ENCODE measurements at places on chromosomes 13 and 19. TPM values are rescaled to one million over a fixed set of nuclear protein-coding genes. Genes with fewer than 3 reads are reported as not detected.

- no peak for DNase-seq
Observed at GRCh38 chr13:110345701-110346100, 38.6 kb downstream of the COL4A2 start.

DNA sequence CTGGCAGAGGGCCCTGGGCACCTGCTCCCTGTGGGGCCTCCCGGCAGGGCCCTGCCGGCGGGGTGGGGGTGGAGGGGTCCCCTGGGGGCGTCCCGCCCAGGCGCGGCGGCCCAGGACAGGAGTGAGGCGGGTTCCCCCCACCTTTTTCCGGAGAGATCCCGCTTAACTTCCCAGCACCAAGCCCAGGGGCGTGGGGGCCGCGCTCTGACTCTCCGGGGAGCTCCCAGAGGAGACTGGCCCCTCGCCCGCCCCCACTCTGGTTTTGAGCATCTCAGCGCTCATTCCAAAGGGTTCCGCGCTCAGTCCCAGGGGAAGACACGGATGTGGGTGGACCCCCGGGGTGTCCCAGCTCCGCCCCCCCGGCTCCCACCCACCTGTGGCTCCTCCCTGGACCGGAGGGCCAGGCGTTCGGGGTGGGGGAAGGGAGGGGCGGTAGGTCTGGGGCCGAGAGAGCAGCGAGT is 476 bp downstream of the C2CD4C start:
- peak; percentile 58 for DNase-seq

GRCh38 chr13:37531049-37531448 is 67.5 kb downstream of the POSTN start:
- DNase-seq: no peak

DNA sequence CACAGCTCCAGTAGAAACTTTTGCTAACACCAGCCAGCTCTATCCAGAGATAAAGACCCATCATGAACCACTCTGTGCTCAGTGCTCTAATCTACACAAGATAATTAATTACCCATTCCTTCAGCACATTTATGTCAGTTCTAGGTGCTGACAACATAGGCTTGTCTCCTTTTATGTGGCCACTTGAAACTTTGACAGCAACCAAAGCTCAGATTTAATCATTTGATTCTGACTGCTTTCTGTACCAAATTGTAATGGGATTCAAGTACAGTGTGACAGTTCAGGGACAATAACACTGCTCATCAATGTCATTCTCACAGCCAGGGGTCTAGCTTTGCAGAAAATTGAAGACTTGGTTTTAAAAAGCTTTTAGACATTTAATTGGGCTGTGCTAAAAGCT is 266.6 kb downstream of the KCTD12 start:
- no peak for DNase-seq

GRCh38 chr13:113373811-113374485 is 10.0 kb upstream of the GRTP1 start:
- DNase-seq: no peak

- no peak for DNase-seq
Observed at GRCh38 chr19:15758379-15758778, 20.6 kb downstream of the OR10H3 start.

DNA sequence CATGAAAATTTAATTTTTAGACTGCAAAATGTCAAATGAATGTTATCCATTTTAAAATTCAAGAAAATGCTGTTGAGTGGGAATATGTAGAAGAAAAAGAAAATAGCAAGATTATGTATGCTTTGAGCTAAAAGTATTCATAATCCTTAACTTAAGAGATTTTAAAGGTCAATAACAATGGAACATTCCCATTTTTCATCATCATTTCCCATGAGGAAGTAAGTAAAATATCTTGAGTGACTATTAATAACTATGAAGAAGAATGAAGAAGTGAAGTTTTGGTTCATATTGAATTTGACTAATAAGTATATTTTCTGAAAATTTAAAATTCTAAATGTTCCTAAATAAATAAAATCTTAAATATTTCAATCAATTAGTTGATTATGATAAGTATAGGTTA is 273.4 kb downstream of the DACH1 start:
- no peak for DNase-seq

- DNase-seq: peak; percentile 55
Observed at GRCh38 chr13:100544866-100545683, 43.5 kb downstream of the GGACT start.

- no peak for DNase-seq
Observed at GRCh38 chr19:5978606-5979552, 939 bp upstream of the RANBP3 start.

DNA sequence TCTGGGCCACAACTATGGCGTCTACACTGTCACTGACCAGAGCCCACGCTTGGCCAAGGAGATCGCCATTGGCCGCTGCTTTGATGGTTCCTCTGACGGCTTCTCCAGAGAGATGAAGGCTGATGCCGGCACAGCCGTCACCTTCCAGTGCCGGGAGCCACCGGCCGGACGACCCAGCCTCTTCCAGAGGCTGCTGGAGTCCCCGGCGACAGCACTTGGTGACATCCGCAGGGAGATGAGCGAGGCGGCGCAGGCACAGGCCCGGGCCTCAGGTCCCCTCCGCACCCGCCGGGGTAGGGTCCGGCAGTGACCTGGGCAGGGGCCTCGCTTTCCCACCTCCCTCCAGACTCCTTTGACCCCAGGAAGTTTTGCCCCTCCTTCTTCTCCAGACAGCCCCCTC is 7.6 kb downstream of the CILP2 start:
- DNase-seq: no peak

DNA sequence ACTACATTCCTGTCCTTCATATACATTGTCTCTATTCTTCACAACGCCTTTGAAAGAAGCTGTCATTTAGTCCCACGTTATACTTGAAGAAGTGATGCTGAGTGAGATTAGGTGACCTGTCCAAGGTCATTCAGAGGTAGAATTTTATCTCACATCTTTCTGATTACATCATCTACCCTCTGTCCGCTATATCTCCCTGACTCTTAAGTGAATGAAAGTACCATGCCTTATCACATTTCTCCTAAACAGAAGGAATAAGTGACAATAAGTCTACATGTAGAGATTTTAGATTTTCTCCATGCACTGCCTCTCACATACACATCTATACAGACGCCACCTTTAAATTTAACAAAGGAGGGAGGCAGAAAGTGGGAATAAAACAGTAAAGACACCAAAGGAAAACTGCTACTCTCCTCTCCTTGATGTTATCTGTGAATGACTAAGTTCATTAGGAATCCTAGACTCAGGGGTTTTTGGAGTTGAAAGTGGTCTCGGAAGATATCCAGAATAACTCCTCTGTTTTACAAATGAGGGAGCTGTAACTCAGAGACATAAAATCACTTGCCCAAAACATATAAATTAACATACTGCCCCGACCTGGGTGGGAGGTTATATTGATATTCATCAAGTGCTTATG is 4.9 kb upstream of the CLDN10 start:
- DNase-seq: no peak

- no peak for DNase-seq
Observed at GRCh38 chr13:26584713-26585112, 27.2 kb downstream of the WASF3 start.

- no peak for DNase-seq
Observed at GRCh38 chr19:4744451-4745174, 21.0 kb upstream of the DPP9 start.

- DNase-seq: no peak
Observed at GRCh38 chr13:67137044-67137735, 92.9 kb downstream of the PCDH9 start.

GRCh38 chr13:59950266-59950665 is 213.5 kb downstream of the DIAPH3 start:
- no peak for DNase-seq

DNA sequence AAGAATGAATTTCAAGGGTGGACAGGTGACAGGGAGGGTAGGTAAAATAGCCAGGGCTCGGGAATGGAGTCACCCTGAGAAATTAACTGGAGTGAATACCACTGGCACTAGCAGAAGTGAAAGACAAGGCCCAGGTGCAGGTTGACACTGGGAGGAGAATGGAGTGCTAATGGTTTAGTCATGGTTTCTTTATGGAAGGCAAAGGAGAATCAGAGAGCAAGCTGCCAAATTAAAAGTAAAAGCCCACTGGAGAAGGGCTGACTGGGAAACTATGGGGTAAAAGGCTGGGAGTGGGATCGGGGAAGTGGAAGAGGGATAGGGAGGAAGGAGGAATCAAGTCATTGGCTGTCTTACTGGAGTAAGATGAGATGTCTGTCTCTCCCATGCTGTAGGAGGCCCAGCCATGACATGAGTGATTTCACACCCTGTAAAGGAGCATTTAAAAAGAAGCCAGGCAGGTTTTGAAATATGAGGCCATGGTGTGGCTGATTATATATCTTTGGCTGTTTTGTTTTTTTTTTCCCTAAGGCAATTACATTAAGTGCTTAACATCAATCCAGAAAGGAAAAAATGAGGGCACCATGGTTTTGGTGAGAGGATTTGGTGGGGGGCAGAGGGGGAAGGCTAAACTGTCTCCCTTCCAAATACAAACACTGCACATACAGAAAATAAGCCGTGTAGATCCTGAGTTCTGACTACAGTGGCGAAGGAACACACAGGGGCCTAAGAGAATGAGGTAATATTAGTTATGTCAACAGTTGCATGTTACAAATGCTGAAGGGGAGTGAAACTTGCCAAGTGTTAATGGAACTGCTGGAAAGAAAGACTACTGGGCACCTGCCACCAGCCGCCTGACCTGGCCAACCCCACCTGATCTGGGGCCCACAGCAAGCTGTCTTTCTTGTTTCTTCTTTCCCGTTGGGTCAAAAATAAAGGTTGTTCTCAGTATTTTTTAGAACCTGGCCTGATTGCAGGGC is 183.5 kb upstream of the TSC22D1 start:
- no peak for DNase-seq

GRCh38 chr13:99657848-99658260 is 156.6 kb downstream of the TM9SF2 start:
- DNase-seq: peak; percentile 67

DNA sequence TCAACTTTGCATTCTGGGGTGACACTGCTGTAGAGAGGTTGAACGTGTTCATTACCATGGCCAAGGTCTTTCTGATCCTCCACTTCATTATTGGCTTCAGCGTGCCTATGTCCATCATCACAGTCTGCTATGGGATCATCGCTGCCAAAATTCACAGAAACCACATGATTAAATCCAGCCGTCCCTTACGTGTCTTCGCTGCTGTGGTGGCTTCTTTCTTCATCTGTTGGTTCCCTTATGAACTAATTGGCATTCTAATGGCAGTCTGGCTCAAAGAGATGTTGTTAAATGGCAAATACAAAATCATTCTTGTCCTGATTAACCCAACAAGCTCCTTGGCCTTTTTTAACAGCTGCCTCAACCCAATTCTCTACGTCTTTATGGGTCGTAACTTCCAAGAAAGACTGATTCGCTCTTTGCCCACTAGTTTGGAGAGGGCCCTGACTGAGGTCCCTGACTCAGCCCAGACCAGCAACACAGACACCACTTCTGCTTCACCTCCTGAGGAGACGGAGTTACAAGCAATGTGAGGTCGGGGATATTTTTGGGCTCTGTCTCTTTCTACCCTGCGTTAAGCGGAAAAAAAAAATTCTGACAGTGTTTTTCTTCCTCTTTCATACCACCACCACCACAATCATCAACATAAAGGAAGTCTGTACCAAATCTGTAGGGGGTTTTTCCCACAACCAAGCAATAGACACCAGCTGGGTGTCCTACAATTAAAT is 29.5 kb downstream of the FPR3 start:
- no peak for DNase-seq

GRCh38 chr13:32330441-32330840 is 15.1 kb downstream of the BRCA2 start:
- DNase-seq: no peak

GRCh38 chr19:29442910-29443309 is 82.9 kb upstream of the VSTM2B start:
- DNase-seq: no peak

- no peak for DNase-seq
Observed at GRCh38 chr19:6779206-6779605, 6.7 kb downstream of the VAV1 start.

GRCh38 chr13:61833228-61833627 is 417.6 kb upstream of the PCDH20 start:
- DNase-seq: no peak

DNA sequence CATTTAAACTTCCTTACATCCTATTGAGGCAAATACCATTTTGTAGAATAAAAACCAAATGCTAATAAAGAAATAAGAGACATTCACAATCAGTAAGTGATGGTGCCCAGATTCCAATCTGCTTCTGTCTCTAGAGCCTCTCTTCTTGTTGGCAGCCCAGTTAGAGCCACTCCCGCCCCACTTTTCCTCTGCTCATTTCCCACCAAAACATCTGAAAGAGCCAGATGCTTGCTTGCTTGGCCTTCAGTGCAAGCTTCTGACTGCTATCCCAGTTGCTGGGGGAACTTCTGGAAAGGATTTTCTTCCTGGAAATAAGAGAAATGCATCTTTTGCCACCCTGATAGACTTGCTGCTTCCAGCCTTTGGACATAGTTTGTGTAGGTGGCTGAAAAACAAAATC is 12.9 kb downstream of the FRY start:
- no peak for DNase-seq

DNA sequence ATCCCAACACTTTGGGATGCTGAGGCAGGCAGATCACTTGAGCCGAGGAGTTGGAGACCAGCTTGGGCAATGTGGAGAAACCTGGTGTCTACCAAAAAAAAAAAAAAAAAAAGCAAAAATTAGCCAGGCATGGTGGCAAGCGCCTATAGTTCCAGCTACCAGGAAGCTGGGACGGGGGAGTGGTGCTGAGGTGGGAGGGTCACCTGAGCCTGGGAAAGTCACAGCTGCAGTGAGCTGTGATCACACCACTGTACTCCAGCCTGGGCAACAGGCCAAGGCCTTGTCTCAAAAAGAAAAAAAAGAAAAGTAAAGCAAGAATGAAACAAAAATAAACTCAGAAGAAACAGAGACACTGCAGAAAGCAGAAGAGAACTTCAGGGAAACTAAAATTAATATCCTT is 31.6 kb downstream of the MTRF1 start:
- DNase-seq: no peak

DNA sequence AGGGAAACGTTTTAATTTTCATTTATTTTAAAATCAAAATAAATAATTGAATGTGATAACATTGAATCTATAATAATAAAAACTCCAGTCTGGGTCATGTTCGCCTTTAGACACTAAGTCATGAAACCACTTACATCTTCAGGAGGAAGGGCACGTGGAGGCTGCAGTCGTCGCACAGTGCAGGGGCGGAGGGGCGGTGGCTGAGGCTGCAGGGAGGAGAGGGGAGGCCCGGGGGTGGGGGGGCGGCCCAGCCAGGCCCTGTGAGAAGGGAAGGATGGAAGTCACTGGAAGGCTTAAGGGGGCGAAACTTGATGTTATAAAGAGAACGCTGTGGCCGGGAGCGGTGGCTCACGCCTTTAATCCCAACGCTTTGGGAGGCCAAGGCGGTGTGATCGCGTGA is 14.9 kb upstream of the LATS2 start:
- DNase-seq: no peak

- no peak for DNase-seq
Observed at GRCh38 chr19:46033401-46033800, 7.4 kb downstream of the IGFL4 start.

Gene DCT
- total RNA-seq: 0.94 TPM

Gene PRR19
- total RNA-seq: 0.45 TPM

Gene IGFL1
- not detected for total RNA-seq

Gene CD70
- not detected for total RNA-seq

Gene CADM4
- 175 TPM for total RNA-seq

Gene RRAS
- 135 TPM for total RNA-seq

Gene AMER2
- 0.04 TPM for total RNA-seq

Gene ITM2B
- total RNA-seq: 704 TPM

All from sciatic nerve (tissue), 2 donors.